ENCODE measurements at places on chromosomes 2 and 18.

DNA sequence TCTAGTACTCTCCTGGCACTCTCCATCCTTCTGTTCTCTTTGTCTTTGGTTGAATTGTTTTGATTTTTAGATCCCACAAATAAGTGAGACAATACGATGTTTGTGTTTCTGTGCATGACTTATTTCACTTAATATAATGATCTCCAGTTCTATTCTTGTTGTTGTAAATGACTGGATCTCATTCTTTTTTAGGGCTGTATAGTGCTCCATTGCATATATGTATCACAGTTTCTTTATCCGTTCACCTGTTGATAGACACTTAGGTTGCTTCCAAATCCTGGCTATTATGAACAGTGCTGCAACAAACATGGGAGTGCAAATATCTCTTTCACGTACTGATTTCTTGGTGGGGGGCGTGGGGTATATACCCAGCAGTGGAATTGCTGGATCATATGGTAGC, 245.0 kb downstream of the ADCYAP1 start:
- no peak for DNase-seq

- no peak for DNase-seq
These were observed 228.4 kb downstream of the MGAT5 start for GRCh38 chr2:134482131-134482723.

DNA sequence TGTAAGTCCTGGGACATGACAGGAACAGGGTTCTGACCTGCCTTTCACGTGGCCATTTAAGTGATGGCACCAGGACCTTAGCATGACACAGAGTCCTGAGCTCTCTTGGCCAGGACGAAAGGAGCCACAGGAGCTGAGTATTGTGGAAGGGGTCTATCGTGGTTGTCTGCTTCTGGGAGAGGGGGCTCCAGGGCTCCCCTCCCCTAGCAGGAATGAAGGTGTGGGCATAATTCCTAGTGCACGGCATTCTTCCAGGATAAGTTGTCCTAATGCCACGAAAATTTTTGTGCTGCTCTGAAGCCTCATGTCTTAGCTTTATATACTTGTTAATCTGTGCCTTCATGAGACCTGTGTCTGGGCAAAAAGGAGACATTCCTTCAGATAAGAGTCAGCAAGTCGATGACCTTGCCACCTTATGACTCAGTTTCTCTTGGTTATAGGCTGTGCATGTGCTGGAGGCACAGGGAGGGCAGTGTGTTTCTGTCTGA, 17.1 kb downstream of the GATA6 start:
- DNase-seq: no peak

DNA sequence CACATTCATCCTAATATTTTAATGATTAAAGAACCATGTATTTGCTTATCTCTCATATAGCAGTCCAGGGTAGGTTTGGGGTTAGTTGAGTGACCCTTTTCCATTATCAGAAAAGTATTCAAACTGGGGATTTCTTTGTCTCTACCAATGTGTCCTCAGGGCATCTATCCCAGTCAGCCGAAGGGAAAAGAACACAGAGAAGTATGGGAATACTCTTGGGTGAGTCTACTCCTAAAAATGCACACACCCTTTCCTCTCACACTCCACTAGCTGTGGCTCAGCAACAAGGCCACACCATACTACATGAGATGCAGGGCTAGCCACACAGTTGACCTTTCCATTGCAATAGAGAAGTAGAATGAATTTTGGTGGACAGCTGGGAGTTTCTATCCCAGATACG, 114.3 kb downstream of the NXPH2 start:
- no peak for DNase-seq

GRCh38 chr2:239575931-239576445, 175.2 kb upstream of the HDAC4 start:
- no peak for DNase-seq

DNA sequence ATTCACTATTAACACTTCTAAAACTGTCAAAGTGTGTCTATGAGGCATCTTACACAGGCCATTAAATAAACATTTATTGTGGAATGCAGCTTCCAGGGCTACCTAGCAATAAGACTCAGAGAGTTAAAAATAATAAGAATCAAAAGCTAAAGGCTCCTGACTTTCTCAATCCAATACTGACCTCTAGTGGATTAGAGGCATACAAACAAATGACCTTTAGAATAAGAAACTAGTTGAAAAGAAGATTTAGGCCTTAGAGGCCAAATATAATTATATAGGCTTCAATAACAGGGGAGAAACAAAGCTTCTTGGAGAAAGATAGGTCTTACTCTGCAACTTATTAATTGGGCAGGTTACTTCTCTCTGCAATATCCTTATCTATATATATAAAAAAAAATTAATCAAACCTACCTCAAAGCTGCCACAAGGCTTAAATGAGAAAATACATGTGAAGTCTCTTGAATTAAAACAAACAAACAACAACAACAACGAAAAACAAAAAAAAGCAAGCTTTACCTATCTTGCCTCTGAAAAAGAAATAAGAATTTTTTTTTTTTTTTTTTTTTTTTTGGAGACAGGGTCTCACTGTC, 246.1 kb downstream of the EXOC6B start:
- no peak for DNase-seq

DNA sequence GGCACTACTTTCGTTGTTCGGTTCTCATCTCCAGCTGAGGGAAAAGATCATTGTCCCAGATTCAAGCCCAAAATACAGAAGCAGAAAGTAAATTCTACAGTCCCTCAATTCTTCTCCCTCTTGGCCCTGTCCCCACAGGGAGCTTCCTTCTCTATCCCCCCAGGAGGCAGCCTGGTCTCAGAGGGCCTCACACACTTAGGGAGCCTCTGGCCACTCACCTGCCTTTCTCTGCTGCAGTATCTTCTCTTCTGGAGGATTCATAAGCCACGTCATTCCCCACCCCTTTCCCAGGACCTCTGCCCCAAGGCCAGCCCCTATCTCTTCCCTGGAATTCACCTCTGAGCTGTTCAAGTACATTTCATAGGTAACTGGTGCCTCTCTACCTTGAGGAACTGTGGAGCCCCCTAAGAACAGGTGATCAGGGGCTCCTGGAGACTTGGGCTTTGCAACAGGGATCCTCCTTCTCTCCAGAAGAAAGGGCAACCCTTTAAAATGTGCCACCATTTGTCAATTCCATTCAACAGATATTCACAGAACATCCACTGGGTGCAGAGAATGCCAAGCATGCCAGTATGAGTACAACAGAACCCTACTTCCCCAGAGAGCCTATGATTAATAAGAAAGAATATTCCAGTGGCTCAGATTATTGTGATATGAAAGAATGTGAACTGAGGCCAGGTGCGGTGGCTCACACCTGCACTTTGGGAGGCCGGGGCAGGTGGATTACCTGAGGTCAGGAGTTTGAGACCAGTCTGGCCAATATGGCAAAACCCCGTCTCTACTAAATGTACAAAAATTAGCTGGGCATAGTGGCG, 72.9 kb downstream of the CIB4 start:
- no peak for DNase-seq

- no peak for DNase-seq
These were observed 467.5 kb downstream of the FBXO15 start for GRCh38 chr18:73679941-73680712.

DNA sequence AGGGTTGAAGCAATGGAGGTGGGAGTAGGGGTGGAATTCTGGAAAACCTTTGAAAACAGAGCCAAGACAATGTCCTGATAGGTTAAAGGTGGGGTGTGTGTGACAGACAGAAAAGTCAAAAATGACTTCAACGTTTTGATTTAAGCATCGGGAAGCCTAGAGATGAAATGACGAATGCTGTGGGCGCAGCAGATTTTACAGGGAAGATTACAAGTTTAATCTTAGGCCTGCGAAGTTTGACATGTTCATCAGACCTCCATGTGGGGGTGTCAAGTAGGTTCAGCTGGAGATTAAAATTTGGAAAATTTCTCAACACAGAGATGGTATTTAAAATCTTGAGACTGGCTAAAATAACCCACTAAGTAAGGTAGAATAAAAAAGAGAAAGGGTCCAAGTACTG, 453.3 kb downstream of the TXNL1 start:
- no peak for DNase-seq

- no peak for DNase-seq
These were observed 42.6 kb upstream of the MAP4K3 start for GRCh38 chr2:39479696-39480095.

DNA sequence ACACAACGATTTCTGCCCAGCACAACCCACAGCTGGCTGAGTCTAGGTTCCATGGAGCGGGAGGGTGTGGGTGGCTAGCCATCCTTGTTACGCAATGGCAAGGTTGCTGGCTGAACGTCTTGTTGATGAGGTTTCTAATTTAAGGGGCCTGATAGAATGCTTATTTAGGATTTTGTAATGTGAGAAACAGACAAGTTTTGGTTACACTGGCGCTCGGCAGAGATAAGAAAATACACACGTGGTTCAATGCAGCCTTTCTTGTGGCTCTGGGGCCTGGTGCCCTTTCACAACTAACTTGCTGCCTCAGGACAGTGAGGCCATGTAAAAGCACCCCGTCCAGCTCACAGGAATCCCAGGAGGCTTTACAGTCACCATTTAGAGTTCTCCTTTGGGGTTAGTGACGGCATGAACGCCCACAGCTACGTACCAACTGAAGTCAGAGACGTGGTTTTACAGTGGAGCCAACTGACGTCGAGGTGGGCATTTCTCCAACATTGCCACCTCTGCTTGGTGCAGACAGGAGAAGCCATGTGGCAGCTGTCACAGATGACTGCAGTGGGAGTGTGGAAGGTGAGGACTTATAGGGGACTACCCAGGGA, 29.7 kb upstream of the PIEZO2 start:
- no peak for DNase-seq

GRCh38 chr2:216911886-216912285, 52.0 kb upstream of the TNP1 start:
- no peak for DNase-seq

- DNase-seq: no peak
These were observed 359.3 kb downstream of the IRS1 start for GRCh38 chr2:226440127-226440918.

DNA sequence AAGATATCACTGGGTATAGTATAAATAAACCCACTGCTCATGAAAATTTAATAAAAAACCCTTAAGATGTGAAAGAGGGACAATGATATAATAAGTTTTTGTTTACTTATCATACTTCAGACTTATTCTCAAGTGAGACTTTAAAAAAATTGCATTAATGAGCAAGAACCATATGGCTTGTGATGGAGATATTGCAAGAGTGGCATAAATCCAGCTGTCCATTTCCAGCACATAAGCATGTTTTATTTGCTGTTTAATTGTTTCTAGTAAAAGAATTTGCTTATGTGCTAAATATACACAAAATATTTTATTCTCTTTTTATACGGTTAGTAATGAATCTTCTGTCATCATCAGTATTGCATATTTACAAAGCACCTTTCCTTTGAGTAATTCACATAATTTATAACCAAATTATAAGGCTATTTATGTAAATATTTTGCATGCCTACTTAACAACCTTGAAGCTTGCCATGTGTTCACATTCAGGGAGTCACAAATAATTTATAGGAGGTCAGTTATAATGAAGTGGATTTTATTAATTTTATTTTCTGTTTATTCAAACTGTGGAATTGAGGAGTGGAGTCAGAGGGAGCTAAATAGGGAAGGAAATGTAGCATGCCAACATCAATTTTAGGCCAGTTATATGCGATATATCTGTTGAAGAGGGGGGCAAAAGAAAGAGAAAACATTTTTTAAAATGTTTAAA, 318.5 kb upstream of the CWC22 start:
- DNase-seq: no peak

DNA sequence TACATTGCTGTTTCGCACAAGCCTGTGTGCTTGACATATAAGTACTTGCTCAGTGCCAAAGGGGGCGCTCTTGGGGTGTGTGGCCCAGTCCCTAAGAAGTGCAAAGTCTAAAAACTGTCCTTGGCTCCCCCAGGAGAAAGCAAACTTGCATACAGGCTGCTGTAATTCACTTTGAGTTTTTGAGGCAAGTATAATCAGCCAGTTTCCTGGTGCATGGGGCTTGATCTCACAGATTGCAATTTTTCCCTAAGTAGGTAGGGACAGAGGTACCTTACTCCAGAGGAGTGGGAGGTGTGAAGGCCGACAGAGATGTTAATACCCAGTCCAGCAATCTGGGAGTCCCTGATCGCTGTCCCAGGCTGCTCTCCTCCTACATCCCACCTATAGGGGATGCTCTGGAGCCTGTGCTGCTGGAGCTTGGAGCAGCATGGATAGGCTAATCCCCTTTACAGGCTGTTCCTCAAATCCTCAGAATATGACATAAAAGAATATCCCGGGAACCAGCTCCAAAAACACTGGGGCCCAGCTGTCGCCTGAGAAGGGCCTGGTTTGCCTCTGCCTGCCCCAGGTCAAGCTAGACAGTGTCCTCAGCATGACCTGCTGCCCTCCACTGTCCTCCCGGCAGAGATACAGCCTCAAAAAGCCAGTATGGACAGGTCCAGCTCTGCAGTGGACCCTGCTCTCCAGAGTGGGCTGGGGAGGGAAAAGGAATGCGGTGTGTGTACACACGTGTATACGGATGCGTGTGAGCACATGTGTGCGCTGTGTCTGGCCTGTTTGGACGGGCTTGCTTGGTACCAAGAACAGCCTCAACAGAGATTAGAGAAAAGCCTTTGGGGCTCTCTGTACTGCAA, 136.5 kb upstream of the HAAO start:
- peak; percentile 71 for DNase-seq

GRCh38 chr18:3340682-3341097, 78.8 kb downstream of the MYL12B start:
- no peak for DNase-seq

Data from hepatic stellate cell (primary cell).